ENCODE measurements at places on chromosomes 12 and 14. TPM values are rescaled to one million over a fixed set of nuclear protein-coding genes. Genes with fewer than 3 reads are reported as not detected.

DHRS2 gene
- not detected for total RNA-seq

IL31 gene
- total RNA-seq: not detected

SAMD15 gene
- total RNA-seq: 0.94 TPM

RPGRIP1 gene
- not detected for total RNA-seq

CDK17 gene
- total RNA-seq: 186 TPM

CCDC175 gene
- total RNA-seq: not detected

Data from endothelial cell of coronary artery (primary cell).